Psoas muscle (tissue), 8 donors: ENCODE measurements at places on chromosomes 7 and 10. TPM values are rescaled to one million over a fixed set of nuclear protein-coding genes. Genes with fewer than 3 reads are reported as not detected.

DNA sequence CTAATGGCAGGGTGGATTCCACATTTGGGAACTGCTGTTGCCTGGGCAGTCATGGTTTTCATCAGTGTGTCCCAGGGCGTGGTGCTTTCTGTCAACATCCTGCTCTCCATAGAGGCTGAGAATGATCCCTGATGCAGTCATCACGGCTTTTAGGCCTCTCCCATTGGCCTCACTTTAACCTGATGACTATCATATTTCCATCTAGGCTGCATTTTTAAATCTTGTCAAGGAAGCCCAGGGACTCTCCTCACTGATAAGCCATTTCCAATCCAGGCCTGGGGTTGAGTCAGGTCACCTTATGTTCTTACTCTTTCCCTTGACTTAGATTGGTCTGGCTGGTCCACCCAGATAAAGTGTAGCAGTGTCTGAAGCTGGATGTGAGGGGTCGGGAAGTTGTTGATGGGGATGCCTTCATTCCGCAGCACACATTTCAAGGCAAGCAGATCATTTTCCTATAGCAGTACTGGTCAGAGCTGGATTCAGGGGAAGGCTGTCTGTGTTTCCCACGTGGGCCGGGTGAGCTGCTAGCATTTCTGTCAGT, 177.0 kb downstream of the AUTS2 start:
- peak; percentile 26 for DNase-seq

The ZNF503 gene
- 5.7 TPM for total RNA-seq

The EIF4H gene
- 299 TPM for total RNA-seq

The CDHR3 gene
- 1.1 TPM for total RNA-seq

The LDB3 gene
- 723 TPM for total RNA-seq

- DNase-seq: no peak
Measured at GRCh38 chr7:99221866-99222265, 14.0 kb upstream of the KPNA7 start.

DNA sequence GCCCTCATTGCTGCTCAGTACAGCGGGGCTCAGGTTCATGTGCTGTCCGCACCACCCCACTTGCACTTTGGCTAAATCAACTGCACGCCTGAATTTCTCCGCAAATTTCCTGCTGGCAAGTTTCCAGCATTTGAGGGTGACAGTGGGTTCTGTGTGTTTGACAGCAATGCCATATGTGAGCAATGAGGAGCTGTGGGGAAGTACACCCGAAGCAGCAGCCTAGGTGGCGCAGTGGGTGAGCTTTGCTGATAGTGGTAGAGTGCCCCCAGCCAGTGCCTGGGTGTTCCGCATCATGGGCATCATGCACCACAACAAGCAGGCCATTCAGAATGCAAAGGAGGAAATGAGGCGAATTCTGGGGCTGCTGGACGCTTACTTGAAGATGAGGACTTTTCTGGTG, 103.9 kb upstream of the POT1 start:
- DNase-seq: no peak

The CCL24 gene
- total RNA-seq: not detected

- no peak for DNase-seq
Measured at GRCh38 chr7:65304175-65304574, 69.5 kb upstream of the ZNF92 start.

The STRIP2 gene
- total RNA-seq: 94.4 TPM

GRCh38 chr7:98399462-98399861, 1.4 kb downstream of the BAIAP2L1 start:
- no peak for DNase-seq

The UBE3C gene
- total RNA-seq: 60.2 TPM

GRCh38 chr10:1187151-1187854, 131.1 kb downstream of the WDR37 start:
- DNase-seq: peak; percentile 25

The ANXA8 gene
- not detected for total RNA-seq

The COL13A1 gene
- total RNA-seq: 0.94 TPM

The HMX2 gene
- total RNA-seq: not detected

GRCh38 chr10:13221572-13221971, 12.6 kb downstream of the UCMA start:
- DNase-seq: no peak

The ARHGAP19 gene
- total RNA-seq: 1.8 TPM

- DNase-seq: peak; percentile 68
Measured at GRCh38 chr10:3781468-3782145, 3.4 kb downstream of the KLF6 start.

DNA sequence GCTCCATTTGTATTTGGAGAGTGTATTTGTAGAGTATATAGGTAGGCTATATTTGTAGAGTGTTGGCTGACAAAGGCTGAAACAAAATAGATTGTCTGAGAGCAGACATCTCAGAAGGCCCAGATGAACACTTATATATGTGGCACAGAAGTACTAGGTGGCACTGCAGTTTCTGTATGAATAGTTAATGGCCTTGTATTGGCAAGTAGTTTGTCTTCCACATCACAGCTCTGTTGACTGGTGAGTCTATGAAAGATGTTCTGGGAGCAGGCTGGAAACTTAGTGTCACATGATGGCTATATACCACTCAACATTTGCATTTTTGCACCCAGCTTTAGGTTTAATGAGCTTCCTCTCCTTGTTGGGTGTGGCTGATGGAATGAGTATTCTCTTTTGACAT, 51.9 kb downstream of the CCNY start:
- no peak for DNase-seq

DNA sequence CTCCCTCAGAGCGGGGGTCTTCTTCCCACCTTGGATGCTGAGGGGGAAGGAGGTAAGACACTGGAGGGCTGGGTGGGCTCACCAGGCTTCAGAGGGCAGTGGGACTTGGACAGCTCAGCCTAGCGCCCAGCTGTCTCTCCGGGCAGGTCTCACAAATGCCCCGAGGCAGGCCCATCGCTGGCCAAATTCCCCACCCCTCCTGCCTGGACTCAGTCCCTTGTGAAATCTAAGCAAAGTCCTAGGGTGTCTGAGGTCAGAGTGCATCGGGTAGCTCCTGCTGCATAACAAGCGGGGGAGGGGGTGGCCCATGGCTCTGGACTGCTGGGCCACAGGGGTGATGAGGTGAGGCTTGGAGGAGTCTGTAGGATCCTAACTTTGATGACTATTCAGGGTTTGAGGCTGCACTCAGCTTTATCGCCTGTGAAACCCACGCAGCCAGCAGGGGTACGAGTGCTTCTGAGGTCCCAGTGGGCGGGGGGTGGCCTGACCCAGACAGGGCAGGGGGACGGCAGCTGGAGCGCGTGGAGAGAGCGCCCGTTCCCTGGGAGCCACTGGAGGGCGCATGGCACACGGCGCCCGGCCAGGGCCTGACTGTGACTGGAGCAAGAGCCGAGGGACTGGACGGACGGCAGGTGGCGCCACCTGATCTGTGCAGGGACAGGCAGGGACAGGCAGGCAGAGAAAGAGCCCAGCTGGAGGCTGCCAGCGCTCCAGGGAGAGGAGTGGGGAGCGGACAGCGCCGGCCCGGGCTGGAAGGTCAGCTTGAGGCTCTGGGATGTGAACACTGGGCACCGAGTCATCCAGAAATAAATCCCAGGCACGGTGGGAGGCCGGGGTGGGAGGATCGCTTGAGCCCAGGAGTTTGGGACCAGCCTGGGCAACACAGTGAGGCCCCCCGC, 10.0 kb downstream of the CYP2W1 start:
- DNase-seq: peak; percentile 98

DNA sequence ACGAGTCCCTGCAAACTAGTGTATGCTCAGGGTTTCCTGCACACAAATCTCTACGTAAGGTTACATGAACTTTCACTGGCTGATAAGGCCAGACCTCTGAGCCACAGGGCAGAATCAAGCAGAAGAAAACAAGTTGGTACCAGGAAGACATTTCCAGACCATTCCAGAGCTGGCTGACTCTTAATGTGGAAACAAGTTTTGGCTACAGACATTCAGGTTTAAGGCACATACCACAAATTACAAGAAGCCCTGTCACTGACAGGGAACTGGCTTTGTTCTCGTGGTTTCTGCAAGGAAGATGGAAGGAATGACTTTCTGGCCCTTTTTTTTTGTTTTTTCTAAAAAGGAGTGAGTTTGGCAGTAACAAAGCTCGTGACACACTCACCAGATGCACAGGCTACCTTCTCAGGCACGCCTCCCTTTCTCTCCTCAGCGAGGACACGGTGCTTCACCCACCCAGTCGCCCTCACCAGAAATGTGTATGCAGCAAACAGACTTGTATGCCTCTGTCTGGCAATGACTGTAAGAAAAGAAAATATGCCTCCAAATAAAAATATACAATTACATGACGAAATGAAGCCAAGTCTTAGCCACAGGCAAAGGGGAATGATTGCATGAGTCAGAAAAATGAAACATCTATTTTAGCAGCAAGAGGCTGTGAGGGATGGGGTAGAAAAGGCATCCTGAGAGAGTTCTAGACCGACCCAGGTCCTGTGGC, 22.6 kb downstream of the PLAC9 start:
- no peak for DNase-seq

DNA sequence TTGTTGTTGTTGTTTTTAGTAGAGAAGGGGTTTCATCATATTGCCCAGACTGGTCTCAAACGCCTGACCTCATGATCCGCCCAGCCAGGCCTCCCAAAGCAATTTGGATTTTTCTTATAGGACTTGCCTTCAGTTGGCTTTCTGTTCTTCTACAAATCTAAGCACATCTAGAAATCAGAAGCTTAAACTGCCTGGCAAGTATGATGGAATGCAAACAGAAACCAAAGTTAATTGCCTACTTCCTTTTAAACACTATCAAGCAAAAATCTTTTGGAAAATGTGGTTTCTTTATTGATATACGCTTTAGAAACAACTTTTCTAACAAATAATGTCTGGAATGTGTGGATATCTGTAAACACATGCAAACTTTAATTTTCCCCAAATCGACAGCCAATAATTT, 64.9 kb downstream of the USP6NL start:
- DNase-seq: no peak

- peak; percentile 71 for DNase-seq
Measured at GRCh38 chr7:151008511-151009323, 15.6 kb downstream of the ATG9B start.

The GGCT gene
- total RNA-seq: 20.6 TPM

- no peak for DNase-seq
Measured at GRCh38 chr7:17846935-17847334, 93.4 kb downstream of the SNX13 start.

The GNAI1 gene
- 11.3 TPM for total RNA-seq

The LBX1 gene
- 6.2 TPM for total RNA-seq

The MSMB gene
- total RNA-seq: not detected

- DNase-seq: no peak
Measured at GRCh38 chr10:23325132-23325531, 19.5 kb downstream of the C10orf67 start.

- DNase-seq: no peak
Measured at GRCh38 chr7:156082048-156083040, 270.1 kb upstream of the SHH start.

DNA sequence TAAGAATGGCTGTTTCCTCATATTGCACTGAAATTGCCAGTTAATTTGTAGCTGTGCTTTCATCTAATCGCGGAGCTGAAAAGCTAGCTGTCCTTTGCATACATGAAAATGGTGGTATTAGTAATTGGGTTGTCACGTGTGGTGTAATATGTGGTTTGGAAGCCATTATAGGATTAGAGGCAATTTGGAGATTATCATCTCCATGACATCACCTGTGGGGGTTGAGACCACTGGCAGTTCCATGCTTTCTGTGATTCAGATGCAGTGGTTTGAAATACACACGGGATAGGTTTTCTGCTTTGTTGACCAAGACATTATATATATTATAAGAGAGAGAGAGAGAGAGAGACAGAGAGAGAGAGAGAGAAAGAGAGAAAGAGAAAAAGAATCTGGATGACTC, 180.8 kb downstream of the RAB11FIP2 start:
- DNase-seq: no peak

The MMP21 gene
- total RNA-seq: not detected

DNA sequence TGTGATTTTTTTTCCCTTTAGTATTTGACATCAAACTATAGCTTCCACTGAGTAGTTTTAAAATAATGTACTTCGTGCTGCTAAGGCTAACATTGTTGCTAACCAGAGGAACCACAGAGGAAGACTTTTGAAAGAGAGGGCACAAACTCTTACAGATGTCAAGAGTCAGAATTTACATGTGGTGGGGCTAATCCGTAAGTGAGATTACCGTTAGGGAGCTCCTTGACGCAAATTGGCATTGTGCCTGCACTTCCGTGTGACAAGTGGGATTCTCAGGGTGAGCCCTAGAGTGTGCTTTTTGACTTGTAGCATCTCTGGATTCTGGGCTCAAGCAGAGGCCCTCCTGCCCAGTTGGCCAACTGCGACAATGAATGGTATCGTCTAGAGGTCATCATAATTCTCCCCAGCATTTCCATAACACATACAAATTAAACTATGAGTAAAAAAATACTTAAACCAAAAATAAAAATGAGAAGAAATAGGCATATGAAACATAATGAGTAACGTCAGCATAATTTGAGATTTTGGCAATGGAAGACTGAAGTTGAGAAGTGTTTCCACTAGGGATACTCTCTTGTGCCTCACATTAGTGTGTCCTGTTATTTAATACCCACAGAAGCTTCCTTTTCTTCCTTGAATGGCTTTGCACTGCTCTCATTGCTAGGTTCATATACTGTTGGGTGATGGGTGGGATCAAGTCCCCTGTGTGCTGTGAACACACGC, 164.0 kb downstream of the SDK1 start:
- no peak for DNase-seq

The NUDT5 gene
- total RNA-seq: 5.2 TPM

DNA sequence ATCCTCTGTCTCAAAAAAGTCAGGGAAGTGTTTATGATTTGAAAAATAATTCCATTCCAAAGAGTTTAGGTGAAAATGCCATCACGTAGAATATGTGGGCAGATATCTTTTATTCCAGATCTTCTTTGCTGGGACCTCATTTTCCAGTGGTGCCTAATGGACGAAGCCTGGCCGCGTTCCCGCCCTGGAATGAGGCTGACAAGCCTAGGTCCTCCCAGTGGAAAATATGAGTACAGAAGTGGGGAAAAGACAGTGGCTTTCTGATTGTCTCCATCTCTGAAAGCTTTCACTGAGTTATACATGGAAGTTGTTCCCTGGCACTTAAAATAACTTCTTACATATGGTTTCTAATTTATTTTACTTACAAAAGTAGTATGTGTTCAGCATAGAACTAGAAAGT, 139.4 kb downstream of the TACC2 start:
- DNase-seq: peak; percentile 76

The MEIG1 gene
- total RNA-seq: not detected

DNA sequence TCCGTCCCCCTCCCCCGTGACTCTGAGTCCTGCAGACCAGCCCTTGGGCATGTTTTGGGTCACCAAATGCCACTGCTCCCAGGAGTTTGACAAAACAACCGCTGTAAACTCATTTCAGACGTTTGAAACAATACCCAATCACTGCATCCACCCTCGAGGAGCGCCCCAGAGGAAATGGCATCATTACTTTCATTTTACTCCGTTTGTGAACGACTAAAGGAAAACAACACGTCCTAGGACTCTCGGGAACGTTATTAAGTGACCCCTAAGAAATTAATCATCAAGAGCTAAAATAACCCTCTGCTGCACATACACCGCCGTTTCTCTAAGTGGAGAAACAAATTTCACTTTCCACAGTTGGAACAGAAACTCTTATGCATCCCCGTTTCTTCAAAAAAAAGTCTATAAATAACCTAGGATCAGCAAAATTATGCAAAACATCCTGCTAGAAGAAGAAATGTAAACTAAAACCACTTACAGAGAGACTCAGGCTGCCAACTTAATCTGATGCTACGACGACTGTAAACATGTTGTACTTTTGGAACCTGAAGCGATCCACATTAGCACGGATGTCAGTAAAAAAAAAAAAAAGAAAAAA, 109.9 kb upstream of the EFCAB10 start:
- DNase-seq: no peak

- DNase-seq: no peak
Measured at GRCh38 chr7:133781486-133782090, 345.6 kb upstream of the LRGUK start.

- no peak for DNase-seq
Measured at GRCh38 chr7:132750530-132751217, 174.4 kb upstream of the PLXNA4 start.
